Activated T-cell treated with anti-CD3 and anti-CD28 coated beads for 1 hour (primary cell): ENCODE measurements at places on chromosomes 1 and 21.
A peak's percentile ranks its signal among the peaks of the same experiment; 100 is the strongest.

- DNase-seq: no peak
Measured at GRCh38 chr1:56573311-56573710, 6.1 kb downstream of the PLPP3 start.

- DNase-seq: no peak
Measured at GRCh38 chr1:210653771-210654170, 325.1 kb downstream of the HHAT start.

DNA sequence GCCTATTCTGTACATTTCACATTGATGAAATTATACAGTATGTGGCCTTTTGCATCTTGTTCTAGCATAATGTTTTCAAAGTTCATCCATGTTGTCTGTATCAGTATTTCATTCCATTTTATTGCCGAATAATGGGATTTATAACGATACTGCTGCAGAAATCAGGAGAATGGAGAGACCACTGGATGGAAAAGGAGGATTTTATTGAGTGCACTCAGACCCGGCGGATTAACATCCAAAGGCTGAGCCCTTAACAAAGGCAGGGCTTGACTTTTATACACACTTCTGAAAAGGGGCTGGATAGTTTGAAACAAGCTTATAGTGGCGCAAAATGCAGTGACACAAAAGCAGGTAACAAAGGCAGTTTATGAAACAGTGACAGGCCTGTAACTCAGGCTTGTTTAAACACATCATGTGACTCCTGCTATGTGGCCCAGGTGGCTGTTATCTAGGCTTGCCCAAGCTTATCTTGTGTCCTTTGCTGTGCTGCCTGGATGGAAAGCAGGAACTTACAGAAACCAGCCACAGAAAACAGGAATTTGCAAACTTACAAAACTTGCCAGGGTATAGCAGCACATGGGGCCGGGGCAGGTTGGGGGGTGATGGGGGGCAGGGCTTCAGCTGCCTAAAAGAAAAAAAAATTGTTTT lies 32.8 kb upstream of the KCNJ15 start:
- no peak for DNase-seq

DNA sequence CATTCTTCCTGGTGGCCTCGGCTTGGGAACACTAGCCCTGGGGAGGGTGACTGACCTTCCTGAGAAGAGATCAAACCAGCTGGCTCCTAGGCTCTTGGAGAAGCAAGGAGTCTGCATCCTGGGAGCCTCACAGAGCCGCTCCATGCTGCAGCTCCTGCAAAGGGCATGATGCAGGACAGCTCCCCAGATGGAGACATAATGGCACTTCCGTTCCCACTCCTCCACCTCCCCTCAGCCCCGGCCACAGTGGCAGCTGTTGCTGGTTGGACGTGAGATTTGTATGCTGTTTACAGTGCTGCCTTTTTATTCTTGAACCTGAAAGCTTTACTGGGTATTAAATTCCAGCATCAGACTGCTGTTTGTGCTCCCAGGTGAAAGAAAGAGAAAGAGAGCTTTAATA lies 83.7 kb upstream of the CTTNBP2NL start:
- no peak for DNase-seq

DNA sequence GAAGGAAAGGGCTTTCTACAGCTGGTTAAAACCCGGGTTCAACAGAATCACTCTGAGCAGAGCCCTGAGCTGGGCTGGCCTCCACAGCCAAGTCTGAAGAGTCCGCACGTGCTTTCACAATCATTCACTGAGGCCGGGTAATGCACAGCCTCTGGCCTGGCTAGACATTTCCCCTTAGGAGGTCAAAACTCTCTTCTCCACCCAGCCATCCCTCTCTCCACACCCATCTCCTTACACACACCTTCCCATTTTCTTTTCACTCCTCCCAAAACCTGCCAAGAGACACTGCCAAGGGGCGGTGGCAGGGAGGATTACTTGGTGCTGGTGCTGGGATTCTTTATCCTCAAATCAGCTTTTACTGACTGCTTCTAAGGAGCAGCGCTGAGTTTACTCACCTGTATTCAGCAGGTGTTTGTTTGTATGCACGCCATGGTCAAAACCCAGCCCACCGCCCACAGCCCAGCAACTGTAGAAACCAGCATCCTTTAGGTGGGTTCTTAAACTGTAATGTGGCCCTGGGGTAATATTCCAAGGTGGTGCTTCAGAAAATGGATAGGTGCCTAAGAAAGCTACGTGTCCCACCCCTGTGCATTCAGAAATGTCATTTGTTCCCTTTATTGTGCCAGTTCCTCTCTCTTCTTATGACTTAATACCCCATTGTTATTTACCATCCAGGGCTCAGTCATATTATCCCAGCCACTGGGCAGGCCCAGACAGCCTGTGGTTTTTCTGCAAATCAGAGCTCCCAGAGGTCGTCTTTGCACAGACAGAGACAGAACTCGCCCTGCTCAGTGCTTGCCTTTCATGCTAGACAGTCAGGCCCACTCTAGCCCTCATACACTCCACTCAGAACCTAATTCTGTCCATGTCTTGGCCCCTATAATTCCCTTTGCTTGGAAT lies 80.2 kb downstream of the ADSS2 start:
- DNase-seq: no peak

GRCh38 chr1:208256091-208256490 lies 11.9 kb upstream of the PLXNA2 start:
- no peak for DNase-seq

- DNase-seq: no peak
Measured at GRCh38 chr1:229561141-229561540, 2.6 kb upstream of the ABCB10 start.

DNA sequence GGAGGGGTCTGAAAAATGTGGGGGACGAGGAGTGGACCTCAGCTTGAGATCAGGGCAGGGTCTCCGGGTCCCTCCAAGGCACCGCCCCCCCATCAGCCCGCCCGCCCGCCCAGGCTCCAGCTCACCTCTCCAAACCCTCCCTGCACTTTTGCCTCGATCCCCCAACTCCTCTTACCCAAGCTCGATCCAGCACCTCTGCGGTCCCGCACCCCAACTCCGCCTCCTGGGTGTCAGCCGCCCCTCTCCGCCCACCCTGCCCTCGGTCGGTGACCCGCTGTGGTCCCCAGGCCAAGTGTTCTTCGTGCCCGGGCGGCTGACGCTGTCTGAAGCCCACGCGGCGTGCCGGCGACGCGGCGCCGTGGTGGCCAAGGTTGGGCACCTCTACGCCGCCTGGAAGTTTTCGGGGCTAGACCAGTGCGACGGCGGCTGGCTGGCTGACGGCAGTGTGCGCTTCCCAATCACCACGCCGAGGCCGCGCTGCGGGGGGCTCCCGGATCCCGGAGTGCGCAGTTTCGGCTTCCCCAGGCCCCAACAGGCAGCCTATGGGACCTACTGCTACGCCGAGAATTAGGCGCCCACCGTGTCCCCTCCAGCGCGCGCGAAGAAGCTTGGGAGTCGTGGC lies 5.7 kb downstream of the HAPLN2 start:
- no peak for DNase-seq

GRCh38 chr1:5826601-5827000 lies 165.6 kb downstream of the NPHP4 start:
- no peak for DNase-seq

DNA sequence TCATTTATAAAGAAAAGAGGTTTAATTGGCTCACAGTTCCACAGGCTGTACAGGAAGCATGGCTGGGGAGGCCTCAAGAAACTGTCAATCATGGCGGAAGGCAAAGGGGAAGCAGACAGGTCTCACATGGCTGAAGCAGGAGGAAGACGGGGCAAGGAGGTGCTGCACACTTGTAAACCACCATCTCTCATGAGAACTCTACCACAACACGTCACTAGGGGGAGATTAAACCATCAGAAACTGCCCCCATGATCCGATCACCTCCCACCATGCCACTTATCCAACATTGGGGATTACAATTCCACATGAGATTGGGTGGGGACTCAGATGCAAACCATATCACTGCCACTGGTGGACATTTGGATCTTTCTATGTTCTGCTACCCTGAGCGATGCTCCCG lies 351.4 kb downstream of the NPHP4 start:
- DNase-seq: no peak

DNA sequence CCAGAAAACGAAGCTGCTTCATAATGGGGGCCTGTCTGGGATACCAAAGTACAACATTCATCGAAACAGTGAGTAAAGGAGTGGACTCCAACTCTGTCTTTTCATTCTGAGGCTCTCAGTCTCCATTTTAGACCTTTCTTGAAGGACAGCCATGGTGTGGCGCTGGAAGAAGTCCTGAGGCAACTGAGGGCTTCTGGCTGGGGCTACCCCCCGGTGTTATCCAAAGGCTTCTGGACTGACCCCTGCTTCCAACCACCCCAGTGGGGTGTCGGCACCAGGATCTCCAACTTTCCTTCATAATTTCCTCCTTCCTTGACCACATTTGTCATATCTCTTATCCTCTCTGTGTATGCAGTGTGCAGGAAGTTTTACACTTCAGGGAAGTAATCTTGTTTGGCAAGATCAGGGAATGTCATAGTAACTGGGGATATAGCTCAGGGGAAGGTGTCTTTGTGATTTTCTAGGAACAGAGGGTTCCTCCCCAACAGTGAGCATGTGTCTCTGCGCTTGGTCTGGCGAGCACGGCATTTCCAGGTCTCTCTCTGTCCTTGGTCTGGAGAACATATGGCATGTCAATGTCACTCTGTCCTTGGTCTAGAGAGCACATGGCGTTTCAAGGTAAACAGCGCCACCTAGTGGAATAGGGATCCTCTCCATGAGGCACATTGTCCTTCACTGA lies 19.4 kb upstream of the BSDC1 start:
- DNase-seq: peak; percentile 60

- DNase-seq: no peak
Measured at GRCh38 chr1:223156343-223156742, 13.3 kb upstream of the TLR5 start.

DNA sequence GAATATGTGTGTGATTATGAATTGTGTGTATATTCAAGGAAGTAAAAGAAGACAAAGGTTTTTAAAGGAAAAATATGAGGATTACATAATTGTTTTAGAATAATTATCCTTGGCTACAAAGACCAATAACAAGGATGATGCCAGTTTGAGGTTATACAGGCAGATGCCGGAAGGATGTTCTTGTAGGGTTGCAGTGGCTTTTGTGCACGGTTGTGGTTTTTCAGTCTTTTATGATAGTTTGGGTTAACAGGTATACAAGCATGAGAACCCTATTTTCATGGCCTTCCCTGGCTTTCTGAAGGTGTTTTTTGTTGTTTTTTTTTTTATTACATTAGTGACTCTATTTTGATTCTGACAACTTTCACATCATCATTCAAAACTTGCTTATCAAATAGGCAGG lies 4.9 kb downstream of the CR2 start:
- DNase-seq: no peak

GRCh38 chr1:233448109-233448689 lies 120.7 kb downstream of the MAP3K21 start:
- no peak for DNase-seq

DNA sequence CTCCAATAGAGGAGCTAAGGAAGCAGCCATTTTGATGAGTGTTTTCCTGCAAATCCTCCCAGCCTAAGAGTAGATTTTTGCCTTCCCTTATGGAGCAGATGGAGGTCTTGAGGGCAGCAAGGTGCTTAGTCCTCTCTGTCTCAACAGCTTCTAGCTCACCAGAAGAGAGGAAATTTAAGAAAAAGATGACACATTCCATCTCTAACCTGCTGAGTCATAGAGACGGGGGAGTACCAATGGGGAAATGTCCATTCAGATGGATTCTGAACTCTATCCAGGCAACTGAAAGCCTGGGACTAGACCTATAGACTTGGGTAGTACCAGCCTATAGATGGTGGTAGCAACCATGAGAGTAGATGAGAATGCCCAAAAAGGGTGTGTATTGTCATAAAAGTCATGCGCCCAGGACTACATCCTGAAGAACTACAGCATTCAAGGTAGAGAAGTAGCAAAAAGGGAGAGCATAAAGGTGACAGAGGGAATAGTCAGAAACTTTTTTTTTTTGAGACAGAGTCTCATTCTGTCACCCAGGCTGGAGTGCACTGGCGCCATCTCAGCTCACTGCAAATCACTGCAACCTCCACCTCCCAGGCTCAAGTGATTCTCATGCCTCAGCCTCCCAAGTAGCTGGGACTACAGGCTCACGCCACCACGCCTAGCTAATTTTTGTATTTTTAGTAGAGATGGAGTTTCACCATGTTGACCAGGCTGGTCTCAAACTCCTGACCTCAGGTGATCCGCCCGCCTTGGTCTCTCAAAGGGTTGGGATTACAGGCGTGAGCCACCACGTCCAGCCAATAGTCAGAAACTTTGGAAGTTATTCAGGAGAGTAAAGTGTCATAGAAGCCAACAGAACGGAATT lies 10.7 kb upstream of the ELOA start:
- DNase-seq: no peak

DNA sequence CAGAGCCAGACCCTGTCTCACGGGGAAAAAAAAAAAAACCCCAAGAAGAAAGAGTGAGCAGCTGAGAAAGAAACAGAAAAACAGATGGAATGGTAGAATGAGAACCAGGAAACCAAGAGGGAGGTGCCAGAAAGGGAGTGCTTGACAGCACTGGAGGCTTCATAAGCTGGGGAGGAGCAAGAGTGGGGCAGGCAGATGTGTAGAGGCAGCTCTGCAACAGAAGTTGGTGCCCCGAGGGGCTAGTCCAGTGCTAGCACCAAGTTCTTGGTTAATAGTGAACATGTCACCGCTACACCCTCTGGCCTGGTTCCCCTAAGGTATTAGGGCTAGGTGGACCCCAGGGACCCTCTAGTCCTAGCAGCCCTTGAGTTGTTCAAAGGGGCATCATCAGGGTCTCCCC lies 98.0 kb downstream of the TGFBR3 start:
- no peak for DNase-seq

GRCh38 chr1:62599044-62599443 lies 1.7 kb downstream of the ANGPTL3 start:
- DNase-seq: no peak

GRCh38 chr1:26275580-26276431 lies 4.1 kb upstream of the SH3BGRL3 start:
- peak; percentile 66 for DNase-seq

GRCh38 chr1:174678657-174679056 lies 230.9 kb downstream of the GPR52 start:
- DNase-seq: no peak

DNA sequence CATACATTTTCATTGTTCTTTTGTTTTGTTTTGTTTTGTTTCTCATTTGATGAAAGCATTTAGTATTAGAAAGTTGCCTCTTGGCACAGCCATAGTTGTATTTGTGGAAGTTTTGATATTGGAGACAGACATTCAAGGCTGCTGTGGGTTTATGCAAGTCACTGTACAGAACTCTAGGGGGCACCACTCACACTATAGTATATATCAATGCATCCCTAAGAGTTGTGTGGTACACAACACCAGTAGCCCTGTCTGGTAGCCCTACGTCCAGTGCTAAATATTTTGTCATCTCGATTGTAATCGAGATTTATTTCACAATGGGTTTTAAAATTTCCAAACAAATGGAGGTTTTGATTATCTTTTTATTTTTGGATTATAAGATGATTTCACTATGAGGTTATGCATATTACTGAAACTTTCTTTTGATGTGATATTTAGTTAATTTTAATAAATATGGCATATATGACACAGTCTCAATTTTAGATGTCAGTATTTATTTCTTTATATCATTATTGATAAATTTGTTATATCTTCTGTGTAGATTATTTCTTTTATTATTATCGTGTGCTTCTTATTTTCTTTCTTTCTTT lies 112.2 kb downstream of the NR5A2 start:
- no peak for DNase-seq
